Panc1 (cell line): ENCODE measurements at places on chromosomes 4 and X.
A peak's percentile ranks its signal among the peaks of the same experiment; 100 is the strongest.

DNA sequence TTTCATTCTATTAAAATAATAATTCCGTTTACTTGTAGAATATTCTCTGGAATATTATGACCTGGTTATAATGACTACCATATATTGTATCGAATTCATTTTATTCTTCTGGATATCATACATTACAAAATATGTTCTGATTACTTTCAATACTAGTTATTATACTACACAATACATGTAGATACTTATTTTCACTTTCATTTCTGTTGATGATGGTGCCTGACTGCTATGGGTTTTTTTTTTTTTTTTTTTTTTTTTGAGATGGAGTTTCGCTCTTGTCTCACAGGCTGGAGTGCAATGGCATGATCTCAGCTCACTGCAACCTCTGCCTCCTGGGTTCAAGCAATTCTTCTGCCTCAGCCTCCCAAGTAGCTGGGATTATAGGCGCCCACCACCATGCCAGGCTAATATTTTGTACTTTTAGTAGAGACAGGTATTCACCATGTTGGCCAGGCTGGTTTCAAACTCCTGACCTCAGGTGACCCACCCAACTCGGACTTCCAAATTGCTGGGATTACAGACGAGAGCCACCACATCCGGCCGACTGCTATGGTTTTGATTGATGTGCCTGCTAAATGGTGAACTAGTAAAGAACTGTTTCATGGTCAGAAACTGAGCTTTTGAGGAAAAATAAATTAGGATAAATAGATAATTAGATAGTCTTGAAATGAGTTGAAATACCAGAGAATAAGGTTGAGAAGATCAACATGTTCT lies 39.5 kb downstream of the PCDH10 start:
- no peaks in the 10 kb centered on the region for H3K36me3 ChIP-seq
- no peaks in the 10 kb centered on the region for H3K27me3 ChIP-seq
- no peaks in the 10 kb centered on the region for H3K4me1 ChIP-seq
- no peak for DNase-seq

DNA sequence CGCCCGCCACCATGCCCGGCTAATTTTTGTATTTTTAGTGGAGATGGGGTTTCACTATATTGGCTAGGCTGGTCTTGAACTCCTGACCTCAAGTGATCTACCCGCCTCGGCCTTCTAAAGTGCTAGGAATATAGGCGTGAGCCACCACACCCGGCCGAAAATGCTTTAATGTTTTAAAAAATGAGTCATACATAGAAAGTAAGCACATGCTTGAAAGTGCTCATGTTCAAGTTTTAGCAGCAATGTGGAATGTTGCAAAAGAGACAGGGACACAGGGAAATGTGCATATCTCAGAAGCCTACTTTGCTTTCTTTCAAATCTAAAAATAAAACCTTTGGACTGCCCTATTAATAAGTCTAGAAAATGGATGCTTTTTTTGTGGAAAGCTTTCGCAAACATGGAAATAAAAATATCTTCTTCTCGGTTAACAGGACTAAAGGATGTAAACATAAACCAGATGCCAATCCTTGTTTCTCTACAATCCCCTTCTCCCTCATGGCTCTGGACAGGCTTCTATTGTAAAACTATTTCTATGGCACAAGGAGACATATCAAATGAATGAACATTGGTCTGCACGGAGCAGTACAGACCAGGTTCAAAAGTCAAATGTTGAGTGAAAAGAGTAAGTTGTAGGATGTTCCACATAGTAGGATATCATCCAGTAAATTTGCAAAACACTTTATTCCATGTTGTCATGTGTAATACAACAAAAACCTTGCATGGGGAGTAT lies 15.0 kb downstream of the MECP2 start:
- H3K36me3 ChIP-seq: no peaks in the 10 kb centered on the region; the same call in 1 of the 2 replicates
- no peak for DNase-seq
- no peaks in the 10 kb centered on the region for H3K27me3 ChIP-seq
- H3K27ac ChIP-seq: no peak overlapping the region
- 0 out of 2 replicates have a peak, but pooled peaks cover 2% of the 10 kb centered on the region for H3K4me1 ChIP-seq

DNA sequence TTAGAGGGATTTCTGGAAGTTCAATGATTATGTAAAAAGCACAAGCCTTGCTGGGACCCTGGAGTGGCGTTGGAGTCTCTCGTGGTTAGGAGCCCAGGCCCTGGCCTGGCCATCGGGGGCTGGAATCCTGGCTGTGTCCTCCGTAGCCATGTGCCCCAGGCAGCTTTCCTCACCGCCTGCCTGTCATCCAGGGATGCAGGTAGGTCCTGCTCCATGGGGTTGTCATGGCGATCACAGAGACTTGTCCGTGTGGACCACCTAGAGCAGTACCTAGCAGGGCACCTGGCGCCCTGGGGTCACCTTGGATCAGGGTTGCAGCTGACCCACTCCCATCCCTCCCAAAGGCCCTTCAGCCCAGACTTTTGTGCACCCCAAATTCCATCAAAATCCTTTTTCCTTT lies 30.2 kb upstream of the WFS1 start:
- no peaks in the 10 kb centered on the region for H3K36me3 ChIP-seq
- H3K4me3 ChIP-seq: no peak overlapping the region
- H3K27ac ChIP-seq: no peak overlapping the region

DNA sequence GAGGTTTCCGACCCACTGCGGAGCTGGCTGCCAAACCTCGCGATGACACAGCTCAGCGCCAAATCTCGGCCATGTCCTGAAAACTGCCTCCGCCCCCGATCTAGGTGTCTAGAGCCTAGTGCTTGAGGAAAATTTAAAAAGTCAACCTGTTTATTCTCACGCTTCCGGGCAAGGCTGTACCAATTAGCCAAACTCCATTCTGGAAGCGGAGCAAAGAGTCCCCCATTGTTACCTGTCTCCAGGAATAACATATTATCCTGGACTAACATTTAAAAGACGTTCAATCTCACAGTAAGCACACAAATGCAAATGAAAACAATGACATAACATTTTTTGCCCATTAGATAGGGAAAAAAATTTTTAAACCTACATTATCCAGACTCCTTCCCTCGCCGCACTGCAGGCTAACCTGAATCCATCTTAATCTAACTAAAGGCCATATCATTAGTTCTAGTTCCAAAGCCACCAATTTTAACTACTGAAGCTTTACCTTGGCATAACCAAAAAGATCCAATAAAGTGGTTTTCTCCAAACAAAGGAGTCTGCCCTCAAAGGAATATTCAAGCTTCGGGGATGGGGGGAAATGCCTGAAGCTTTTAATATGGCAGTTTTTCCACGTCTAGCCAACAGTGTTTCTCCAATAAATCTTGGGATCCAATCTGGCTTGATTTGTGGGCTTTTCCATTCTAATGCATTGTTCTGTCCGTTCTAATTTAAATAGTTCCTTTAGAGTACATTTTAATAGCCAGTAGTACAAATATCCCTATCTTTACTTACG lies 1.9 kb downstream of the HUWE1 start:
- H3K4me1 ChIP-seq: peaks cover 5% of the 10 kb centered on the region
- H3K27me3 ChIP-seq: no peaks in the 10 kb centered on the region
- H3K4me3 ChIP-seq: peak overlapping the region; percentile 83

GRCh38 chr4:151302432-151302831 lies 23.0 kb downstream of the SH3D19 start:
- H3K27ac ChIP-seq: no peak overlapping the region
- H3K4me3 ChIP-seq: no peak overlapping the region
- H3K36me3 ChIP-seq: no peaks in the 10 kb centered on the region
- no peak for DNase-seq
- no peaks in the 10 kb centered on the region for H3K27me3 ChIP-seq
- H3K4me1 ChIP-seq: no peaks in the 10 kb centered on the region
